ENCODE measurements at places on chromosomes 4 and X. TPM values are rescaled to one million over a fixed set of nuclear protein-coding genes. Genes with fewer than 3 reads are reported as not detected.

- DNase-seq = peak; percentile 88
- H3K27ac ChIP-seq = peak overlapping the region; percentile 48
- H3K4me1 ChIP-seq = peaks cover 13% of the 10 kb centered on the region
- peak overlapping the region; percentile 46 for H3K4me3 ChIP-seq
- no peaks in the 10 kb centered on the region for H3K36me3 ChIP-seq
Observed at GRCh38 chr4:3484057-3484973, 21.2 kb downstream of the DOK7 start.

DNA sequence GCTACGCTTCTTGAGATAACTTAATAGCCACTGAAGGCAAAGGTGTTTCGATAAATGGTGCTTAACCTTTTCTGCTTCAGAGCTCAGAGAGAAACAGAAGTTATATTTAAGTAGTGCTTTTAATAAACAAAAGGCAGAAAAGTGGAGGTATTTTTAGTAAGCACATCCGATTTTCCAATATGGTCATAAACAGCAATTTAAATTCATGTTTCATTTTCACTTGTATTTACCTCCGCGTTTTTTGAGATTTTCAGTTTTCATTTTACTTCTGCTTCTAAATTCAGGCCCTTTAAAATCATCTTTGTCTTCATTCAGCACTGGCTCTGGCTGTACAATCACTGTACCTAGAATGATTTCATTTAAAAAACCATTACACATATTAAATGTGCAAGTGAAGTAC lies 92.4 kb downstream of the ATRX start:
- no peak overlapping the region for H3K4me3 ChIP-seq
- no peaks in the 10 kb centered on the region for H3K4me1 ChIP-seq
- no peaks in the 10 kb centered on the region for H3K27me3 ChIP-seq
- H3K27ac ChIP-seq = no peak overlapping the region
- H3K36me3 ChIP-seq = no peaks in the 10 kb centered on the region

GRCh38 chrX:23292354-23292987 lies 42.2 kb upstream of the PTCHD1 start:
- no peaks in the 10 kb centered on the region for H3K4me1 ChIP-seq
- no peak for DNase-seq
- no peak overlapping the region for H3K27ac ChIP-seq

- H3K36me3 ChIP-seq = no peaks in the 10 kb centered on the region
- H3K4me1 ChIP-seq = no peaks in the 10 kb centered on the region
- H3K27me3 ChIP-seq = no peaks in the 10 kb centered on the region
- no peak overlapping the region for H3K27ac ChIP-seq
Observed at GRCh38 chrX:38277802-38278201, 49.5 kb downstream of the RPGR start.

DNA sequence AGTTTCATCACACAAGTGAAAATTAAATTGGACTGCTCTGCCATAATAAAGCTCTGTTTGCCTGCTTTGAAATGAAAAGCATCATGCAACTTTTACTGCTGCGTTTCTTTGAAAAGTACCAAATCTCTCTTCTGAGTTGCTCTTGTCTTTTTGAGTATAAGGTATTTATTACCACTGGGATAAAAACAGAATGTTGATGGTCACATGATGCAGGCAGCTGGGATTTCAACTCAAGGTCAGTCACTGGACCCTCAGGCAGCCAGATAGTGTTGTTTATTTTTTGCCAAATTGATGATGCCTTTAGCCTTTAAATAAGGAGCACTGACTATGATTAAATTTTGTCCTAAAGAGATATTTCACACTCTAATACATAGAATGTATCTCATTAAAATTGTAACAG lies 32.7 kb downstream of the DMD start:
- no peak for DNase-seq
- no peaks in the 10 kb centered on the region for H3K4me1 ChIP-seq
- no peaks in the 10 kb centered on the region for H3K27me3 ChIP-seq
- no peaks in the 10 kb centered on the region for H3K36me3 ChIP-seq
- no peak overlapping the region for H3K4me3 ChIP-seq

- H3K27me3 ChIP-seq = no peaks in the 10 kb centered on the region
- no peaks in the 10 kb centered on the region for H3K4me1 ChIP-seq
- no peak for DNase-seq
- H3K36me3 ChIP-seq = no peaks in the 10 kb centered on the region
Observed at GRCh38 chrX:134895805-134896581, 94.8 kb upstream of the SMIM10 start.

GRCh38 chrX:71679575-71680207 lies 12.3 kb downstream of the LOC101059915 start:
- DNase-seq = no peak
- peaks cover 23% of the 10 kb centered on the region for H3K27me3 ChIP-seq
- H3K4me1 ChIP-seq = no peaks in the 10 kb centered on the region
- no peak overlapping the region for H3K27ac ChIP-seq

- H3K4me3 ChIP-seq = no peak overlapping the region
- no peak for DNase-seq
- peaks cover 8% of the 10 kb centered on the region for H3K27me3 ChIP-seq
- H3K4me1 ChIP-seq = no peaks in the 10 kb centered on the region
- no peak overlapping the region for H3K27ac ChIP-seq
- H3K36me3 ChIP-seq = no peaks in the 10 kb centered on the region
Observed at GRCh38 chrX:38262715-38263620, 42.3 kb upstream of the SRPX start.

DNA sequence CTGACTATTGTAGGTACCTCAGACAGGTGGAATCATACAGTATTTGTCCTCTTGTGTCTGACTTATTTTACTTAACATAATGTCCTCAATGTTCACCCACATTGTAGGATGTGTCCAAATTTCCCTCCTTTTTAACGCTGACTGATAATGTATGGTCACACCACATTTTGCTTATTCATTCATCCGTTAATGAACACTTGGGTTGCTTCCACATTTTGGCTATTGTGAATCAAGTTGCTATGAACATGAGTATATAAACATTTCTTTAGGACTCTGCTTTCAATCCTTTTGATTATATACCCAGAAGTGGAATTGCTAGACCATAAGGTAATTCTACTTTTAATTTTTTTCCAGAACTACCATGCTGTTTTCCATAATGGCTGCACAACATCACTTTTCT lies 87.0 kb upstream of the NDP start:
- DNase-seq = no peak
- H3K36me3 ChIP-seq = no peaks in the 10 kb centered on the region
- H3K4me3 ChIP-seq = no peak overlapping the region
- H3K4me1 ChIP-seq = no peaks in the 10 kb centered on the region

DNA sequence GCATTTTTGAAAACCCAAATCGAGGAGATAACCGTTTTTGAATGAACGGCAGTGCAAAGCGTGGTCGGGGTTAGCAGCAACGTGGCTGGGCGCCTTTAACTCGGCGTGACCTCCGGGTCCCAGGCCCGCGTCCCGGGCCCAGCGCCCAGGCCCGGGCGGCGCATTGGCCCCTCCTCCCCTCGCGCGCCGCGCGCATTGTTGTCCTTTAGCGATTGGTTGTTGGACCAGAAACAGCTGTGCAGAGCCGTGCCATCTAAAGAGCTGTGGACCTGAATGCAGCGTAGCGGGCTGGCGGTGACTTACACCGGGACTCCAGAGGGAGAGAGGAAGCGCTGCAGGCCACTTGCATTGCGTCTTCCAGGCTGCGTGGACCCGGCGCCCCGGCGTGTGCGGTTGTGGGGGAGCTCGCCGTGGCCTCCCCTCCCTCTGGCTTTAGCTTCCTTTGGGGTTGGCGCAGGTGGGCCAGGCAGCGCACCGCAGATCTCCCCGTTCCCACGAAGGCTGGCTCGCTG lies at the start of gene STOX2:
Gene STOX2 (plus strand): TSS at position 227 of the 512 bp plus-strand sequence. CDS start 1,484 bp downstream, outside the sequence.
- H3K27me3 ChIP-seq = no peaks in the 10 kb centered on the region
- H3K4me3 ChIP-seq = peak within 1 kb of the TSS; percentile 79
- no peaks in the 10 kb centered on the region for H3K36me3 ChIP-seq
- H3K27ac ChIP-seq = peak within 1 kb of the TSS; percentile 5

DNA sequence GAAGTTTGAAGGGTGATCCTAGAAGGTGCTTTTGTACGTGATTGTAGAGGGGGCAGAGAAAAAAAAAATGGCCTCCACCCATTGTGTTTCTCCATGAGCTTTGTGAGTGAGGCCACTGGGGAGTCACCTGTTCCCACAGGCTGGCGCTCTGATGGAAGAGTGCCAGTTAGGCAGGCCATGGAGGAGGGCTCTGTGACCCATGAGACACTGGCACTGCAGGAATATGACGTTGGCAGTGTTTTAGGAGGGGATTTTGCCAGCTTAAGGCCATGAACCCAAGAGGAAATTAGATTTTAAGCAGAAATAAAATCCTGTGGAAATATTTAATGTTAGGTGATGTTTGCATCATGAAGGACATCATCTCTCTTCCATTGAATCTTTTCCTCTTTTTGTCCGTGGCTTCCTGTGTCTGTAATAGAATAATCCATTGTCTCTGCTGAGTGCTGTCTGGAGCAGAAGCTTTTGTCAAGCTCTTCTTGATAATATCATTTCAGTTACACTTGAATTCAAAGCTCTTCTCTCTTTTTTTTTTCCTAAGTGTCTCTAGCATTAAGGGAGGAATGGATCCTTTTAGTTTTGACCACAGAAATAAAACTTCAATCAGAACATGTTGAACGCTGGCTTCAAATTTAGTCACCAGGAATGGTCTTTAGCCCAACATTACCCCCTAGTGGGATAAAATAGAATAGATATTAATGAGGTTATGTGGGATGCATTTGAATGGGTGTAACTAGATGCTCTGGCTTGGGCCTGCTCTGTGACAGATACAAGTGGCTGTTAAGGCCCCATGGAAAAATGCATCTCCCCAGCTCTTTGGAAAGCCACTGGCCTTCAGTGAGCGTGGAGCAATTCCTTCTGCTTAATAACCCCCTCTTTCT lies 41.0 kb upstream of the UCP1 start:
- H3K4me3 ChIP-seq = no peak overlapping the region
- no peaks in the 10 kb centered on the region for H3K36me3 ChIP-seq
- H3K27me3 ChIP-seq = no peaks in the 10 kb centered on the region

- no peak overlapping the region for H3K4me3 ChIP-seq
- DNase-seq = no peak
- no peaks in the 10 kb centered on the region for H3K4me1 ChIP-seq
- H3K27ac ChIP-seq = no peak overlapping the region
- no peaks in the 10 kb centered on the region for H3K36me3 ChIP-seq
Observed at GRCh38 chr4:184666670-184667069, 17.1 kb downstream of the PRIMPOL start.

GRCh38 chr4:14877246-14878225 lies 124.7 kb upstream of the CPEB2 start:
- no peaks in the 10 kb centered on the region for H3K27me3 ChIP-seq
- peak overlapping the region; percentile 68 for H3K27ac ChIP-seq
- H3K4me3 ChIP-seq = no peak overlapping the region
- no peaks in the 10 kb centered on the region for H3K36me3 ChIP-seq
- no peaks in the 10 kb centered on the region for H3K4me1 ChIP-seq

DNA sequence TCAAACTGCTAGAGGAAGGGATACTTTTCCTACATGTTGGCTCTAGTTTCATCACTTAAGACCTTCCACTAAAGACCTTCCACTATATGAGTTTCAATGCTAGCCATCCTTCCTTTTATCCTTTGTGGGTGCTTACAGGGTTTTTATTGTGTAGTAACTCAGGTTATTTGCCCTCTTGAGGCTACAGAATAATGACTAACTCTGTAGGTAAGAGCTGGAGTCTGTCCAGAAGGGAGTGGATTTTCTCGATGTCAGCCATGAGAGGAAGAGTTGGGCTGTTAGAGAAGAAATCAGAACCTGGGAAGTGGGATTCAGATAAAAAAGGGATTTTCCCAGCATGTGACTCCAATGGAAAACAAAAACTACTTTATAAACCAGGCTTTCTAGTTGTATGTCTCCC lies 27.5 kb upstream of the HERC5 start:
- no peaks in the 10 kb centered on the region for H3K27me3 ChIP-seq
- H3K4me3 ChIP-seq = no peak overlapping the region
- no peaks in the 10 kb centered on the region for H3K4me1 ChIP-seq
- no peak overlapping the region for H3K27ac ChIP-seq
- no peak for DNase-seq
- no peaks in the 10 kb centered on the region for H3K36me3 ChIP-seq

- no peak overlapping the region for H3K4me3 ChIP-seq
- H3K27ac ChIP-seq = no peak overlapping the region
- no peak for DNase-seq
- no peaks in the 10 kb centered on the region for H3K27me3 ChIP-seq
- H3K36me3 ChIP-seq = no peaks in the 10 kb centered on the region
- H3K4me1 ChIP-seq = no peaks in the 10 kb centered on the region
Observed at GRCh38 chr4:72712997-72713396, 144.0 kb upstream of the ADAMTS3 start.

DNA sequence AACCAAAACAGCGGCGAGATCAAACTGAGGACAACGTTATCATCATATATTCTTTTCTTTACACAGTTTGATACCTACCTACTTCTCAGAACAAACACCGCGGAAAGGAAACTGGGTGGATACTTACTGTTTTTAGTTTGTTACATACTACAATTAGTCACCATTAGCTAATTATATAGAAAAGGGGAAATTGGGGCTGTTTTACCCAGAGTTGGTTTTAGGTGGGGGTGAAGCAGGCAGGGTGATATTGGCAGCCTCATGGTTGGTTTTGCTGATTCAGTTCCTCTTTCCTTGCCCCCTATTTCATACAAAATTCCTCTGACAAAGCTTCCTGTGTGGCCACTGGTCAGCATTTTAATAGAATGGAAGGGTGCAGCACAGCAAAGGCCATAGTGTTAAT lies 77.8 kb downstream of the SORBS2 start:
- no peak overlapping the region for H3K4me3 ChIP-seq
- no peaks in the 10 kb centered on the region for H3K27me3 ChIP-seq
- peaks cover 2% of the 10 kb centered on the region for H3K4me1 ChIP-seq
- no peak for DNase-seq
- no peaks in the 10 kb centered on the region for H3K36me3 ChIP-seq

GRCh38 chrX:3252744-3253143 lies 93.7 kb downstream of the MXRA5 start:
- H3K36me3 ChIP-seq = no peaks in the 10 kb centered on the region
- no peaks in the 10 kb centered on the region for H3K4me1 ChIP-seq
- no peaks in the 10 kb centered on the region for H3K27me3 ChIP-seq
- H3K27ac ChIP-seq = no peak overlapping the region
- DNase-seq = no peak

DNA sequence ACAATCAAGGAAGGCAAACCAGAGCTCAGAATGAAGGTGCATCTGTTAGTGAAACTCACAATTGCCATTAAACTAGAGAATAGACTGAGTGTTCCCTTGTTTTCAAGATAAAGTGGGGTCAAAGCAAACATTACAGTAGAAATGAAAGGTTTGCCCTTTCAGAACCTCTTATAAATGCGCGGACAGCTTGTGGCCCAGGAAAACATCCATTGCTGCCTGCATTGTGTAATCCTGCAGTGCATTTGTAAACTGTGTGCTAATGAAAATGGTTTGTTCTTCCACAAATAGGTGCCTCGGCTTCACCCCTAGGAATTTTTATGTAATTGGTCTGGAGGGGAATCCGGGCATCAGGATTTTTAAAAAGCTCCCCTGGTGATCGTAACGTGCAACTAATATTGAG lies 62.8 kb downstream of the SNX25 start:
- no peak overlapping the region for H3K4me3 ChIP-seq
- H3K36me3 ChIP-seq = no peaks in the 10 kb centered on the region
- no peak overlapping the region for H3K27ac ChIP-seq
- DNase-seq = no peak
- no peaks in the 10 kb centered on the region for H3K4me1 ChIP-seq
- no peaks in the 10 kb centered on the region for H3K27me3 ChIP-seq

Gene BOD1L1
- total RNA-seq = 68.3 TPM

Gene WDR17
- 4.5 TPM for total RNA-seq

Gene DAPP1
- total RNA-seq = 10.2 TPM

Gene CXCL5
- total RNA-seq = 0.15 TPM

Data from breast epithelium (tissue), 4 donors.